Brain pericyte (primary cell): ENCODE measurements at places on chromosomes 11 and 22.

- no peak for DNase-seq
Observed at GRCh38 chr11:113382121-113382520, 5.5 kb upstream of the ANKK1 start.

GRCh38 chr11:65636108-65637031 is 1.5 kb upstream of the SIPA1 start:
- DNase-seq: no peak

DNA sequence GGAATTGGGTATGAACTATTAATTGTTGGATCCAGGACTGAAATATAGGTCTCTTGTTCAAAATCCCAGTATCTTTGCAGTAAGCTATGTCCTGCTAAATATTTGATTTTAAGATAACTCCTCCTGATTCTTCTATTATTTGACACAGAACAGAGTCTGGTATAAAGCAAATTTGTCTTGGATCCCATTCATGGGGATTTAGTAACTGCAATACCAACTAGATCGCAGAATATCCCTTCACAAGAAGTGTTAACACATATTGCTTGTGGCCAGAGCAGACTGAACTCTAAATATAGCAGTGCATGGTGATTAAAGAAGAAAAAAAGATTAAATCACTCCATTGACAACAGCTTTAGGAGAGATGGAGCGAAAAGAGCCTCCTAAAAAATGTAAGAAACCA is 68.2 kb upstream of the ARHGAP42 start:
- DNase-seq: no peak

DNA sequence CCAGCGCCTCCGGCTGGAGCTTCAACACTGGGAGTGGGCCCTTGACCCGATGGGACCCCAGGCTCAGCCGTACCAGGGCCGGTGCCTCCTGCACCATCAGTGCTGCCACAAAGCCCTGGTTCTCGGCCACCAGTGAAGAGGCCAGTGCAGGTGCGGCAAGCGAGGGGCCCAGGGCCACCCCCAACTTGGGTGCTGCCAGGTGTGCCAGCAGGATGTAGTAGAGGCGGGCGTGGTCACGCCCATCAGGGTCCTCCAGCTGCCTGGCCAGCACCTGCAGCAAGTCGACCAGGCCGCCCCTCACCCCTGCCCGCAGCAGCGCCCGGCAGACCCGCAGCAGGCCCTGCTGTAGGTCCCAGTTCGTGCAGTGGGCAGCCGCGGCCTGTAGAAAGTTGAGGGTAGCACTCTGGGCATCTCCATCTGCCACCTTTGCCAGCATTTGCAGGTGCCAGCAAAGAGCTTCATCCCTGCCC is 2.3 kb downstream of the AP5B1 start:
- DNase-seq: no peak

DNA sequence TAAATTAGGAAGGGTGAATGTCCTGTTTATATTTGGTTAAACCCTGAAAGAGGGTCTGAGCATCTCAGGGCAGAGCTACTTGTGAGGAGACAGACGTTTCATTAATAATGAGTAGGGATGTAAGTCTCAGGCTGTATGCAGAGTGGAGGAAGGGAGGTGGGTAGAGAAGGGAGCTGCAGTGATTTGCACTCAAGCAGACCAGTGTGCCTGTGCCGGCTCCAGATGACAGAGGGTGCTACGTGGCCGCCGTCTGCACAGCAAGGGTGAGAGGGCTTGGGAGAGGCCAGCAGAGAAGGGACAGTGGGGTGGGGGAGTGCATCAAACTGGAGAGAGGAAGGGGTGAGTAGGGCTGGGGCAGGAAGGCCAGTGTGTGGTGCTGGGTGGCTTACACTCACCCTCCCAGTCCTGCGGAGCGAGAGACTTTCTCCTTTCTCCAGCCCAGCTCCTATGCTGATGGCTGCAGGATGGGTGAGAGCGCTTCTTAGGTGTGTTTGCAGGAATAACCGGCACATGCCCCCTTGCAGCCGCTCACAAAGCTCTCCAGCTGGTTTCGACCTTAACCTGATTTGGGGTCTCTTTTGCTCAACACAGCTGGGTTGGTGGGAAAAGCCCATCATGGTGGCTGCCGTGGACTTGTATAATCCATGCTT is 130.6 kb downstream of the ST3GAL4 start:
- DNase-seq: no peak

GRCh38 chr11:36507824-36508489 is 2.1 kb downstream of the TRAF6 start:
- no peak for DNase-seq

- no peak for DNase-seq
Observed at GRCh38 chr11:8071616-8072581, 9.1 kb upstream of the TUB start.

GRCh38 chr11:7089328-7090251 is 792 bp downstream of the RBMXL2 start:
- no peak for DNase-seq

GRCh38 chr22:35443338-35443737 is 43.4 kb downstream of the MCM5 start:
- DNase-seq: no peak

DNA sequence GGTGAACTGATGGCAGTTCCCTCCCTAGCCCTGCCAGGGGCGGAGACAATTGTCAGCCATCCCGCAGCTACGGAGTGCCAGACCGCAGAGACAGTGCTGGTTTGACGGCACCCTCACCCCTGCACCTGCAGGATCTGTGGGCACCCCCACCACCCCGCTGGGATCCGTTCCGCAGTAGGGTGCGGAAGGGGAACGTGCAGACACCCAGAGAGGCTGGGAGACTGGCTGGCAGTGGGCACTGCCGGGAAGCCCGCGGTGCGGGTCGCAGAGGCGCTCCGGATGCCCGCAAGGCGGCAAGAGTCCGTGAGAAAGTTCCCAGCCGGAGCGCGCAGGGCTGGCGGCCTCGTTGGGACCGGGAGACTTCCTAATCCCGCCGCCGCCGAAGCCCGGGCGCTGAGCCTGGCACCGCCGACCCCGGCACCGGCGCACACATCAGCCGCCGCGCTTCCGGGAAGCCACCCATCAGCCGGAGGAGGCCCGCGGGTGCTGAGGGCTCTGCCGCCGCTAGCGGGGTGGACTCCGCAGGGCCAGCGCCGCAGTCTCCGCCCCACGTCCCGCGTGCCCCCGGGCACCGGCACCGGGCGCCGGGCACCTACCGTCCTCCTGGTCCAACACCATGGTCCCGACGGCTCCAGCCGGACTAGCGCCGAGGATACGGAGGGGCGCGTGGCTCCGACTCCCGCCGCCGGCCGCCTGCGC is 4.3 kb upstream of the LMO1 start:
- DNase-seq: no peak

DNA sequence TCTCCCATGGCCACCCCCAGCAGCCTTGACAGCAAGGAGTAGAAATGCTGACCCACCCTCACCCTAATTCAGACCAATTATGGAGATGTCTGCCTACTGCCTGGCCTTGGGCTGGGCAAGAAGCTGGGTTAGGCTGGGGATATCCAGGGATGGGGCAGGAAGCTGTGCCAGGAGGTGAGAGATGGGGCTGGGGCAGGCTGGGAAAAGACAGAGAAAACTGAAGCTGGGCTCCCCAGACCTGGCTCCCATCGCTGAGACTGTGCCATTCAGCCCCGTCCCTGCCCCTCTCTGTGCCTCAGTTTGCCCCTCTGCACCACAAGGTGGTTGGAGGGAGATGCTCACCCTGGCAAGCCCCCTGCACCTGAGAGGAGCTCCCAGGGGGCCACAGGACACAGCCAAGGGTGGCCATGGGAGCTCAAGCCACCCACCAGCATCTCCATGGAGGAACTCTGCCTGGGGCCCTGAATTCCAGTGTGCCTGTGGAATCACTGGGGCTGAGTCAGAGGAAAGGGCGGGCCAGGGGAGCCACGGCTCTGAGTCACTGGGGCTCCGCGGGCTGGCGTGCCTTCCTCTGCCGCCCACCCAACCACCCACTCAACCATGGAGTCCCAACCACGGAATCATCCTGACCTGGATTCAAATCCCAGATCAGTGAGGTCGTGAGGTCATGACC is 6.0 kb upstream of the CARD10 start:
- DNase-seq: no peak

DNA sequence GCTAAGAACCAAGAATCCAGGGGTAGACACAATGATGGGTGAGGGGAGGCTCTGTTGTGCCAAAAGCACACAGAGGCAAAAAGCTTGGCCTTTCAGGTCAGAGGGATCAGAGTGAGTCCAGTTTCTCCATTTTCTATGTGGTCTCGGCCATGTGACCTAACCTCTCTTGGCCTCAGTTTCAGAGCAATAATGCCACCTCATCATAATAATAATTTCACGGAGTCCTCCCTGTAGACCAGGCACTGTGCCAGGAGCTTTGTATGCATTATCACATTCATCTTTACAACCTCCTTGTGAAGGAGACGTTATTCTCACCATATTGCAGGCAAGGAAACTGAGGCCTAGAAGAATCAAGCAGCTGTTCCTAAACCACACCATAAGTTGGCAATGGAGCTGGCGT is 120.2 kb downstream of the WT1 start:
- no peak for DNase-seq

DNA sequence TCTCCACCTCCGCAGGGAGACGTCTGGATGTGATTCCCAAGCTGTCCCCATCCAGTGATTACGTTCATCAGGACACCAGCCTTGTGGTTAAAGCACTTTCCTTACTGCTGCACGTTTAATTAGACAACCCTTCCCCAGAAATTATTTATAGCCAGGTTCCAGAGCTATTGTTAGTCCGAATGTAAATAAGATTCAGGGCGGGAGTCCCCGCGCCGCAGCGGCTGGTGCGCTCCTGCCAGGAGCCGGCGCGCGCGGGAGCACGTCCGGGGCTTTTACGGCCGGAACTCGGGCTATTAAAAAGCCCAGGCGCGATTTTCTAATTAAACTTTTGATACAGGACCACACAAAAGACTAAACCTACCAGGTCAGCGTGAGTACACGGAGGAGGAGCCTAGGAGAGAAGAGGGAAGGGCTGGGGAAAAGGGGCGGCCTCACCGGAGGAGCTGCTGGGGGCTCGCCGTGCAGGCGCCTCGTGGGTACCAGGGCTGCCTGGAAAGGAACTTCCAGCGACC is 538.3 kb downstream of the OPCML start:
- no peak for DNase-seq

DNA sequence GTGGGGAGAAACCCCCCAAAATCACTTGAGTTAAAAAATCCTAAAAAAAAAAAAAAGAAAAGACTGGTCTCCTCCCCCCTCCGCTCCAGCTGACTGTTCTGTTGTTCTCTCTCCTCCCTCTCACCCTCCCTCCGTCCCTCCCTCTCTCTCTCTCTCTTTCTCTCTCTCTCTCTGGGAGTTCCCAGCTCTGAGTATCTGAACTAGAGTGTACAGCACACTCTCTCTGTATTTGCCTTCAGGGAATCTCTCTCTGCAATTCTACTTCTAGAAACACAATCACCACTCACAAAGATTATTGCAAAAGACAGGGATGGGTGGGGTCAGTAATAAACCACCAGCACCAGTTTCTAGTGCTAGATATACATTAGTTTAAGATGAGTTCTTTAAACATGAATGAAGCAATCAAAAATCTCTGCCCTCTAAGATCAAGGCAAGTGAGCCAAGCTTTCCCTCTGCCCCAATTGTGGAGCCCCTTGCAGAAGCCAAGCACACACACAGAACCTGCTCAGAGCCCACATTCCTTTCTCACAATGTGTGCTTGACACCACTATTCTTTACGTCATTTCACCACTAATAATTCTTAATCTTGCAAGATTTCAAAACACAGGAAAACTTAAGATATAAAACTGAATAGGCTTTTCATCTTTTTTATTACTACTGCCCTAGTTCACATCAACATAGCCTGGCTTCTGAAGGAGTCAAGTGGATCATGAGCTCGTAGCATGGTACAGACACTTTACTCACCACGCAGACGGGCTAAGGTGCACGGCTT is 133.5 kb downstream of the RBFOX2 start:
- DNase-seq: no peak
